Uterine smooth muscle cell (primary cell): ENCODE measurements at places on chromosomes 7 and 10. TPM values are rescaled to one million over a fixed set of nuclear protein-coding genes. Genes with fewer than 3 reads are reported as not detected.

The PDGFA gene
- 7.3 and 20.4 TPM in 2 replicates for total RNA-seq

The NRAP gene
- total RNA-seq = not detected in 2 replicates

The KRIT1 gene
- 47.1 and 54.9 TPM in 2 replicates for total RNA-seq

The CUBN gene
- total RNA-seq = 0.87 and 1.5 TPM in 2 replicates

The CPA4 gene
- 0.77 and 8.2 TPM in 2 replicates for total RNA-seq

The SPDYE9 gene
- not detected in 2 replicates for total RNA-seq

The MLXIPL gene
- total RNA-seq = not detected in 2 replicates

The PNLIPRP1 gene
- total RNA-seq = not detected in 2 replicates

The SUGCT gene
- 3.9 and 7.2 TPM in 2 replicates for total RNA-seq

The ATOH7 gene
- not detected in 2 replicates for total RNA-seq

The GRID1 gene
- 0.33 and 1.9 TPM in 2 replicates for total RNA-seq

The SEMA4G gene
- 0.33 and 1.00 TPM in 2 replicates for total RNA-seq
